Activated T-helper 1 cell treated with Interleukin-2 at 50 U/mL for 16 hours (primary cell): ENCODE measurements at places on chromosomes 2 and 18.

GRCh38 chr2:223019390-223019930 lies 32.5 kb upstream of the KCNE4 start:
- DNase-seq, result no peak

GRCh38 chr2:165305391-165306096 lies 66.3 kb downstream of the SCN2A start:
- no peak for DNase-seq

DNA sequence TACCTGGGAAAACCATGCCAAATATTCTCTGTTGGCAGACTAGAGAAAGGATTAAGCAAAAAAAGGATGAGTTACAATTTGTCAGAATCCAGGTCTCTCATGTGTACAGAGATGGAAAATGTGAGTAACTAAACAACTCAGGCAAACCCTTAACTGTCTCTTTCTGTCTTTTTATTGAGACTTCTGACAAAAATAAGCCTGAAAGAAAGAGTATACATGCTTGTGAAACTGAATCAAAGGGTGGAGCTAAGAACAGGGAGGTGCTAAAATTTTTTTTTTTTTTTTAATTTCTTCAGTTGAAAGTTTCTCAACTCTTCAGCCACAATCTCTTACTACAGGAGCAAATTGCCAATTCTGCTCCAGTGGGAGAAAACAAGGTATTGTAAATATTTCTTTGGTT lies at the start of gene SERPINB10:
Gene SERPINB10 (plus strand): TSS at position 295 of the 400 bp plus-strand sequence. CDS start 7,553 bp downstream, outside the sequence.
- no peak for DNase-seq

DNA sequence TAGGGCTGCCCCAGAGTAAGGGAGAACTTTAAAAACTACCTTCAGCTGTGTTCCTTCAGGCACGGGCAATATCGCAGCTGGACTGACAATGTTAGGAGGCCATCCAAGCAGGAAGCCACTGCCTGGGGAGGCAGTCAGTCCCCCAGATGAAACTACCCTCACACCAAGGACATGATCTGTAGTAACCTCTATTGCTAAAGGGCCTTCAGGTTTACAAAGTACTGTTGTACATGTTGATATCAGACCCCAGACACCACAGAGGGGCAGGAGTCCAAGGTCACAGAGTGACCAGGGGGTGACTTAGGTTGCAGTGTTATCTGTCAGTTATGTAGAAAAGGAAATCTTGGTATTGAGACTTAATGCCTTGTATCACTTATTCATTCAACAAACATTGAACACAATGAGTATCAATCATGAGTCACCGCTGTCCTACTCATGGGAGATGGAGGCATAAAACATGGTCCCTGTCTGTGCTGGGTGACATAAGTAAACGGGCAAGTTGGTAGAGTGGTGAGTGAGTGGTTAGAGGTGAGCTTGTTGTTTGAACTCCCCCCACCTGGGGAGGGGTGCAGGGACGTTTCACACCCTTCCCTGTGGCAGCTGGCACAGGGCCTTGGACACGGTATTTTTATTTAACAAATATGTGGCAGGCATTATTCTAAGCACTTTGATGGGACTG lies 7.1 kb downstream of the CABLES1 start:
- DNase-seq, result no peak

- DNase-seq, result no peak
Observed at GRCh38 chr2:95307036-95307435, 9.9 kb downstream of the KCNIP3 start.

DNA sequence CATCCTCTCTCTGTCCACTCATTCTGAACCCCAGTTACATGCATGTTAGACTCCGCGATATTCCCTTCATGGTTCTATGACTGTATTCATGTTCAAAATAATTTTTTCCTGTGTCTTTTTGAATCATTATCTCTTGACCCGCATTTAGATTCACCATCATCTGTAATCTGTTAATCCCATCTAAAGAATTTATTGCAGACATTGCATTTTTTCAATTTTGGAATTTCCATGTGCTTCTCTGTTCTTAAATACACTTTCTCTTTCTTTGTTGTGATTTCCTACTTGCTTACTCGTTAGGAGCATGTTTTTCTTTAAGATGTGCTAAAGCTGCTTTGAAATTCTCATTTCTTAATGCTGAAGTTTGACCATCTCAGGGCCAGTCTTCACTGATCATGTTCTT lies 122.2 kb downstream of the ATP9B start:
- no peak for DNase-seq

DNA sequence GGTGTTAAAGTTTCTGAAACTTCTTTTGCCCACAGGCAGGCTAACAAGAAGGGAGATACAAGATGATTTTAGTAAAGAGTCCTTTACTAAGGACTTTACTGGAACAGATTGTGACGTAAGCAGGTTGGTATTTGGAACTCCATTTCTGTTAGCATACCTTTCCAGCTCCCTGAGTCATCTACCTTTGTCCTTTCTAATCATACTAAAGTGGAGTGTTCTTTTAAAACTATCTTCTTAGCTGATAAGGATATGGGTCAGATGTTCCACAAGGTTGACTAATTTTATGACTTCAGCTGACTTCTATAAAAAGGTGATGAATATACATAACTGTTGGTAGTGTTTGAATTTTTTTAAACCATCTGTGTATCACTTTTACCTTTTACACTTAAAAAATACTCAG lies 21.1 kb downstream of the UGP2 start:
- no peak for DNase-seq

DNA sequence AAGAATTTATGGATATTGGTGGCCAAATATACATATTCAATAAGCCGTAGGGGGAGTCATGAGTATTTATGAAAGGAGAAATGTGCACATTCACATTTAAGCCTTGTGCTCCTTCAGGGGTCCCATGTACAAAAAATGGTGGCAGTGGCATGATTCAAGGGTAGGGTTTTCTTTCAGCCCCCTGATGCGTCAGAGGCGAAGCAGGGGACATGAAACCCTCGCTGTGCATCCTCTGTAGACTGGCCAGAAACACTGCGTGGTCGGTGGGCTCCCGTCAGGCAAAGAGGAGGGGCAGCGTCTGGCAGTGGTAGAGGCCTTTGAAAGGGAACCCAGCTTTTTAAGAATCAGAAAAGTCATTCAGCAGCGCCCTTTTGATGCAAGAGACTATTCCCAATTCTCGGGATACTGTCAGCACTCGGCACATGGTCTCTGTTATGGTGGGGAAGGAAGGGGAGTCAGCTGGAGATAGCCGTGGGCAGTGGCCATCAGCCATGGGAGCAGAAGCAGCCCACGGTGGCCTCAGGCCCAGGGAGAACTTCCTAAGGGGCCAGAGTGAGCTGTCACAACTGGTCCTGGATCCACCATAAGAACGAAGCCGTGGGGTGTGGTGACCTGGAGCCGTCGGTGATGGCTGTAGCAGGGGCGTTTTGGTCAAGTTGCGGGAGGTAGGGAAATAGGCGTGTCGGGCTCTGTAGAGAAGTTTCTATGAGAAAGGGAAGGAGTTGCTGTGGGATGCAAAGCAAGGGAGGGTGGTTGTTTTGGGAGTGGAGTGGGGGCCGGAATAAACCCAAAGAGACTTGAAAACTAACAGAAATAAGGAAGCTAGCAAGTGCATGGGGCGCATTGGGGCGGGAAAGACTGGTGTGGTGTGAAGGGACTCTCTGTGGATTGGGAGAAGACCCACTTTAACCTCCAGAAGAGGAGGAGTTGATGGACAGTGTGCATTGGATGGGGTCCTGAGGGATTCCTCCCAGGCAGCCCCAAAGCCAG lies 95.6 kb downstream of the SH3BP4 start:
- no peak for DNase-seq

DNA sequence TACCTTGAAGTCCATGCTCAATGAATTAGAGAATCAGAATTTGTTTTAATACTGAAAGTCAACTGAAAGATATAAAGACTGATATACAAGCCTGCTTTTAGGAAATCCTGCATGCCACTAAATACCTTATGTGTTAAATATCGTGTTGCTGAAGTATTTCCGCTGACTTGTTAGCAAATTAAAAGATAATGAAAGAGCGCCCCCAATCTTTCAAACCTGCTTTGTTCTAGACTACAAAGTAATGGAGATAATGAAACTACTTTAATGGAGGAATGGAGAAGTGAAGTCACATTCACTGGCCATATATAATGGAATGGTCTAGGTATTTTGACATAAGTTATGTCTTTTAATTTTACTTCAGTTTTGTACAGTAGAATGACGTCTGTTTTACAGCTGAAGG lies 95.7 kb downstream of the ASXL3 start:
- no peak for DNase-seq

GRCh38 chr2:176679061-176679669 lies 409.9 kb downstream of the MTX2 start:
- no peak for DNase-seq

- no peak for DNase-seq
Observed at GRCh38 chr18:21366896-21367295, 124.9 kb downstream of the GREB1L start.

DNA sequence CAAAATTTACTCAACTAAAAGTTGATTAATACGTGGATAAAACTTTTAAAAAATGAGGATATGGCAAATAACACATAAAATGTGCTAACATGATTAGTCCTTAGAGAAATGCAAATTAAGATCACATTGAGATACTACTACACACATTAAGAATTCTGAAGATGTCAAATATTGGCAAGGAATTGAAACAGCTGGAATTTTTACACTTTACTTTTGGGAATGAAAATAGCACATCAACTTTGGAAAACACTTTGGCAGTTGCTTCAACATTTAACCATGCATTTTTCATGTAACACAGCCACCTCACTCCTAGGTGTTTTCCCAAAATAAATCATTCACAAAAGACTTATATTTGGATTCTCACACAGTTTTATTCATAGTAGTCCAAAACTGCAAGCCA lies 687.9 kb upstream of the SETBP1 start:
- no peak for DNase-seq

DNA sequence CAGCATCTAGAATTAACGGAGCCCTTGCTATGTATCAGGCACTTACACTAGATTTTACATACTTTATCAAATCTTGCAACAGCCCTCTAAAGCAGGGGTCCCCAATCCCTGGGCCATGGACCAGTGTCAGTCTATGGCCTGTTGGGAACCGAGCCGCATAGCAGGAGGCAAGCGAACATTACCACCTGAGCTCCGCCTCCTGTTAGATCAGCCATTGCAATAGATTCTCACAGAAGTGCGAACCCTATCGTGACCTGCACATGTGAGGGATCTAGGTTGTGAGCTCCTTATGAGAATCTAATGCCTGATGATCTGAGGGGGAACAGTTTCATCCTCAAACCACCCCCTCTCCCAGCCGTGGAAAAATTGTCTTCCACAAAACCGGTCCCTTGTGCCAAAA lies 13.4 kb downstream of the DNAJB2 start:
- no peak for DNase-seq

DNA sequence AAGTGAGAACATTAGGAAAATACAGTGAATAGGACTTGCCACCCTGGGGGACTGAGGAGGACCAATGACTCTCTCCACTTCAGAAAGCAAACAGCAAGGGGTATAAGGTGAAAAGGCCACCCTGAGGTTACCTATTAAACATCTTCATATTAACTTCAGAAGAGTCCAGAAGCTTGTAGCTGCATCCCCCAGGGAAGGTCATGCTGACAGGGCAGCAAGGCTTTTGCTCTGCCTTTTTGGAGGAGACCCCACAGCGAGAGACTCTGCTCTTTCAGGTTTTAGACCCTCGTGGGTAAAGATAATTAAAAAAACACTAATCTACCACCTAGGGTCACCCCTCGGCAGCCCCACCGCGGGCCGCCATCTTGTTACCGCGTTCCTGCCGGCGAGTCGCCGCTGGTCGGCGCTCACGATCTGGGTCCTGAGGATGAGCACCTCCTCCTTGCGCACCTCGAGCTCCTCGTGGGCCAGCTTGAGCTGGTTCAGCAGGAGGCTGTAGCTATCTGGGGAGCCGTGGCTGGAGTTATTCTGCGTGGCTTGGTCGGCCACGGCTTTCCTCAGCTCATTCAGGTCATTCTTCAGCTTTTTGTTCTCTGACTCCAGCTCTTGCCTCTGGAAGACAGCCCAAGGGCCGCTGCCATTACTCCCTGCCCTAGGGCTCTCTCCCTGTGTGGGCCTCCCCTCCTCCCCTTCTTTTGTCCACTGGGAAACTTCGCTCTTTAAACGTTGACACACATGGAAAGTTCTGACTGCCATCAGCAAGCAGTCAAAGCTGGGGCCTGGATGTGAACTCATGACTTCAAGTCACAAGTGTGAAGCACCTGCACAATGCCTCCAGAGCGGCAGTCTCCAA lies 50.7 kb upstream of the ACAA2 start:
- no peak for DNase-seq

DNA sequence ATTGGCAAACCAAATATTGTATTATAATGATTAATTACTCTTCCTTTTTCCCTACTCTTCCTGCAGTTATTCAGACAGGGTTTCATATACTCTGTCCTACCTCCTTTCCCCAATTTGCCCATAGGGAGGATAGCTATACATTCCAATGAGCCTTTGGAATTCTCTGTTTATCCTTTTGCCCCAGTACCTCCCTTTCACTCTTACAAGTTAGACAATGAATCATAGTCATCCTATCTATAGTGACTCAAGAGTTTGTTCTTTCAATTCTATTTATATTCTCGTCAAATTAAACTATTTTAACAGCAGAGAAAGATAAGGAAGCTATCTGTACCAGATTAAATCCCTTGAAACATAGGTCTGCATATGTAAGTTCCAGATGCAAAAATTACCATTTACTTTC lies 437.5 kb downstream of the NR4A2 start:
- DNase-seq, result no peak

- DNase-seq, result no peak
Observed at GRCh38 chr2:64423303-64423702, 30.7 kb upstream of the LGALSL start.
